ENCODE measurements at places on chromosomes 12 and 14. TPM values are rescaled to one million over a fixed set of nuclear protein-coding genes. Genes with fewer than 3 reads are reported as not detected.

PAPLN gene
- not detected for total RNA-seq

TMEM253 gene
- not detected for total RNA-seq

SPPL3 gene
- total RNA-seq: 12.0 TPM

LRRC10 gene
- total RNA-seq: not detected

DNAH10 gene
- 4.2 TPM for total RNA-seq

TRMT5 gene
- 9.3 TPM for total RNA-seq

LRTM2 gene
- total RNA-seq: not detected

IRF2BPL gene
- total RNA-seq: 57.2 TPM

EEA1 gene
- 7.6 TPM for total RNA-seq

NEUROD4 gene
- total RNA-seq: not detected

TCTN2 gene
- 6.7 TPM for total RNA-seq

TMCC3 gene
- total RNA-seq: 4.4 TPM

RNASE12 gene
- total RNA-seq: not detected

SPX gene
- total RNA-seq: 4.2 TPM

PLA2G1B gene
- not detected for total RNA-seq

IKZF4 gene
- 4.4 TPM for total RNA-seq

B4GALNT3 gene
- 2.3 TPM for total RNA-seq

LRIG3 gene
- total RNA-seq: 0.58 TPM

CATSPERB gene
- not detected for total RNA-seq

INHBC gene
- total RNA-seq: not detected

LRRC74A gene
- total RNA-seq: not detected

CLEC12A gene
- not detected for total RNA-seq

HHIPL1 gene
- total RNA-seq: not detected

RPS6KA5 gene
- total RNA-seq: 0.78 TPM

GNB3 gene
- 0.25 TPM for total RNA-seq

SLC6A12 gene
- total RNA-seq: not detected

DENR gene
- total RNA-seq: 23.4 TPM

POTEM gene
- total RNA-seq: not detected

RNASE3 gene
- total RNA-seq: not detected

CFAP54 gene
- 0.20 TPM for total RNA-seq

TAS2R14 gene
- total RNA-seq: 0.12 TPM

CCDC175 gene
- total RNA-seq: not detected

GPR68 gene
- total RNA-seq: 0.55 TPM

GABARAPL1 gene
- 88.9 TPM for total RNA-seq

GRIP1 gene
- 0.27 TPM for total RNA-seq

SLCO1B1 gene
- not detected for total RNA-seq

EXOC3L4 gene
- total RNA-seq: 1.6 TPM

YBX3 gene
- 218 TPM for total RNA-seq

TCL1A gene
- total RNA-seq: not detected

OASL gene
- not detected for total RNA-seq

INHBE gene
- 0.43 TPM for total RNA-seq

BEST3 gene
- total RNA-seq: 0.61 TPM

TMEM119 gene
- 0.58 TPM for total RNA-seq

KRT83 gene
- total RNA-seq: 0.07 TPM

ACOT6 gene
- not detected for total RNA-seq

RASAL1 gene
- total RNA-seq: 3.1 TPM

MANSC1 gene
- 1.7 TPM for total RNA-seq

WNT1 gene
- not detected for total RNA-seq

FGF23 gene
- total RNA-seq: not detected

Data from G401 (cell line).